ENCODE measurements at places on chromosomes 6 and 20. TPM values are rescaled to one million over a fixed set of nuclear protein-coding genes. Genes with fewer than 3 reads are reported as not detected.

TAF4 gene
- polyA plus RNA-seq = 17.4 TPM

TREML2 gene
- 0.43 TPM for polyA plus RNA-seq

MACROD2 gene
- 5.4 TPM for polyA plus RNA-seq

DPPA5 gene
- not detected for polyA plus RNA-seq

SLC22A1 gene
- polyA plus RNA-seq = 0.57 TPM

PLA2G7 gene
- 1.1 TPM for polyA plus RNA-seq

ERVFRD-1 gene
- 1.3 TPM for polyA plus RNA-seq

CTCFL gene
- polyA plus RNA-seq = 0.03 TPM

SLC17A3 gene
- 0.43 TPM for polyA plus RNA-seq

SLC17A5 gene
- 72.9 TPM for polyA plus RNA-seq

LPIN3 gene
- 54.5 TPM for polyA plus RNA-seq

HDGFL1 gene
- not detected for polyA plus RNA-seq

SLC4A11 gene
- 0.36 TPM for polyA plus RNA-seq

All from large intestine (tissue), 12 donors.